ENCODE measurements at places on chromosomes 13 and 19.
A peak's percentile ranks its signal among the peaks of the same experiment; 100 is the strongest.

DNA sequence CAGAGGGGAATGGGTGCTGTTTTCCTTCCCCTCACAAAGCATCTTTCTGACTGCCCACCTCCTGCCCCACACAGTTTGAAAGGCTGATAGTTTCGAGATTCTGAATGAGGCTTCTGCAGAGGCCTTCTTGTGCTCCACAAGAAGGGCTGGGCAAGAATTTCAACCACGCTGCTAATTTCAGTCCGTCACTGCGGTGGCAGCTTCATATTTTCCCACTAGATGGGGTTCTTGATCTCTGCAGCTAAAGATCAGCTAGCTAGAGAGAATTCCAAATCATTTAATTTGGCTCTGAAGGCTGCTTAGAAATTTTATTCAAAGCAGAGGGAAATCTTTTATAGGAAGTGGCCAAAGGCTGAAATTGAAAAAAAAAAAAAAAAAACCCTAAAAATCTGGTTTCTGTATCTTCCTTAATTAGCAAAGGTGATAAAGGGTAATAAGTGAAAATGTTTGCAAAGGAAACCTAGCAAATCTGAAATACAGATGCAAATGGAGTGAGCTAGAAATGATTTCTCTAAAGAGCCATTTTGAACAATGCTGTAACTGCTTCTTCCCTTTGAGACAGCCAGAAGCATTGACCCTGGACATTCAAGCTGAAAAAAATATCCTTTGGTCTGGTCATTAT, 38.0 kb upstream of the C13orf42 start:
- no peak for DNase-seq

DNA sequence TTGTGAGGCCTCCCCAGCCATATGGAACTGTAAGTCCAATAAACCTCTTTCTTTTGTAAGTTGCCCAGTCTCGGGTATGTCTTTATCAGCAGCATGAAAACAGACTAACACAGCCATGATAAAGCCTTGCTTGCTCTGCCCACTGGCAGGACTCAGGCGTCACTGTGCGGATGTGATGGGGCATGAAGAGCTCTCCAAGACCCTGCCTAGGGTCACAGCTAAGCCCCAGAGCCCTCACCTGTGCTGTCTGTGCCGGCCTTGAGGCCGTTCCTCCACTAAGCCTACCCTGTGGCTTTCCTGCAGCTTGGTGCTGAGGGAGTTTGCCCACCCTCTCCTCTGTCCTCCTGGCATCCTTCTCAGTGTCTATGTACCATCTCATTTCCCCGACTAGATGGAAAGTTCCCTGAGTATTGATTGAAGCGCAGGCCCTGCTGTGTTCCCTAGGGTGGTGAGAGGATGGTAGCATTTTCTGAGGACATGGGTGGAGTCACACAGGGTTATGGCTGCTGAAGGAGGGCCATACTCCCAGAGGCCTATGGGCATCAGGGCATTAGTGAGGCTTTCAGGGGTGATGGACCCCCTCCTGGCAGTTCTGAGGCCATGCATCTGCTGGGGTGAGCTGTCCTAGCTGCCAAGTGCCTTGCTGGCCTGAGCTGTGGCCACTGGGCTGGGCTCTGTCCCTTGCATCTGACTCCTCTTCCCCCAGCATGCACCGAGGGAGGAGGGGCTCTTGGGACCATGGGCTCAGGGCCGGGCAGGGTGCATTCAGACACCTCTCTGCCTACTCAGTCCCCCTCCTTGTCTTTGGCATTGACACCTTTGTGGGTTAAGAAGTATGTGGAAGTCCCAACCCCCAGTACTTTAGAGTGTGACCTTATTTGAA, 75.3 kb downstream of the TEX29 start:
- DNase-seq: no peak

DNA sequence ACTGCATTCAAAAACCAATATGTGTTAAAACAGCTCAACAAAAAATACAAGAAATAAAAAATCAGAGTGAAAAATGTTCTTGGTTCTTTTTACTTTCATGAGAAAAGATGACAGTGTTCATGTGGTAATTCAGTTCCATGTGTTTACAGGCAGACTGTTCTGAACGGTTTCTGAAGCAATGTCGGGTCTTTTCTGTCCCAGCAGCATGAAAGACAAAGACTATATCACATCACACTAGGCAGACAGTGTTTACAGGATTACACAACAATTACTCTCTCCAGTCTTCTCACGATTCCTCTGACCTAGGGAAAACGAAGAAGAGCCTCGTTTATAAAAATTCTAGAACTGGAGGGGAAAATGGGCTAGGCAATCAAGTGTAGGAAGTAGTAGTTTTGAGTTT, 83.4 kb downstream of the UBL3 start:
- DNase-seq: no peak

GRCh38 chr13:78393286-78394142, 209.8 kb downstream of the POU4F1 start:
- DNase-seq: no peak

DNA sequence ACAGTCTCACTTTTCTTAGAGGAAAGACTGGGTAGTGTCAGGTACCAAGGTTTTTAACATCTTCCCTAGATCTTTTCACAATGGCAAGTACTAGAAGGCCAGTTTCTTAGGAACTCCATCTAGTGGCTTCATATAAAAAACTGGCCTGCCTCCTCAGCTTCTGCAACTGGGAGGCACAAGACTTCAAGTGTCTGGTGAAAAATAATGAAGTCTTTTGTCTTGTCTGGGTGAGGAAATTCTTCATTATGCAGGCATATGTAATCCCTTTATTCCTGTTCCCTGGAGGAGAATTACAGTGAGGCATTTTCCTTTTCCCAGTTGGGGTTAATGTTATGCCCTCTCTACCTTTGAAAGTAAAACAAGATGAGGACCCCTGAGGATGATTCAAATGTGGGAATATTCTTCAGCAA, 300.5 kb downstream of the NALCN start:
- no peak for DNase-seq

DNA sequence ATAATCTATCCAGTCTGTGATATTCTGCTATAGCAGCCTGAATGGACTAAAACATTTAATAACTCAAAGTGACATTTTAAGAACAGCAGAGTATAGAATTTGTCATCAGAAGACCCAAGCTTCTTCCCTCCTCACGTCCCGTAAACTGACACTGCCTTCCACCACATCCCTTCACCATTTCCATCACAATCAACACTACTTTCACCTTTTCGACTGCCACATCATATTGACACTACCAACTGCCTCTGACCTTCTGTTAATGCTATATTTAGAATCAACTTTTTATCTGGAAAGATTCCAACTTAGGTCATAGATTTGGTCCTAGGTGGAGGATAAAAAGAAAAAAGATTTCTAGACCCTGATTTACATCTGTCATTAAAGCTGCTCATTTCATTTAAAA, 39.6 kb downstream of the STOML3 start:
- DNase-seq: no peak

- DNase-seq: no peak
Measured at GRCh38 chr19:8088752-8089663, 36.4 kb downstream of the CCL25 start.

- no peak for DNase-seq
Measured at GRCh38 chr13:24663089-24663395, 17.2 kb upstream of the ATP12A start.

- DNase-seq: no peak
Measured at GRCh38 chr19:29371251-29372090, 154.3 kb upstream of the VSTM2B start.

DNA sequence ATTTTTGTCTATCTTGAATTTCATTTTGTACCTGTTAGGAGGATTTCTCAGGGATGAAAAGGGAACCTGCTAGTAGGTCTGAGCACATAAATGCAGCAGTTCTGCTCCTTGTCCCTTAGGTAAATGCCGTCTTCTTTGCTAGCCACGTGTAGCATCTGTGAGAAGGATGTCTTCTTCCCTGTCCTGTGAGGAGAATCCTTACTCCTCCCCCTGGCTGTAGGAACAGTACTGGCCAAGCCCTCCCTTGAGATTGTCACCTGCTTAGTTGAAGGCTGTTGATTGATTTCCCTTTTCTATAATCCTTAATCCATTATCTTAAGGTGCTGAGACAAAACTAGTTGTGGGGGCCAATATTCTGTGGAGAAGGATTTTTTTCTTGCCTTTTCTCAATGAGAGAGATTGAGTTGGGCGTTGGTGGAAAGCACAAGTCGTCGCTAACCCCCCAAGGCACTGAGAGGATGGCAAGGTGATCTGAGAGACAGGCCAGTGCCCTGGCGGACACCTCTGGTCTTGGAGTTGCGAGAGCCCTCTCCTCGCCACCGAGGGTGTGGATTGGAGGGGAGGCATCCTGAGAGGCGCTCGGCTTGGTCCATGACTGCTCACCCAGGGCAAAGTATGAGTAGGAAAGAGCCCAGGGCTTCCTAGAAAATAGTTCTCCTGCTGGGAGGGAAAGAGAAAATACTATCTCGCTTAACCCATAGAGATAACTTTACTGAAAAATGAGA, 216.7 kb downstream of the ATP8A2 start:
- no peak for DNase-seq

DNA sequence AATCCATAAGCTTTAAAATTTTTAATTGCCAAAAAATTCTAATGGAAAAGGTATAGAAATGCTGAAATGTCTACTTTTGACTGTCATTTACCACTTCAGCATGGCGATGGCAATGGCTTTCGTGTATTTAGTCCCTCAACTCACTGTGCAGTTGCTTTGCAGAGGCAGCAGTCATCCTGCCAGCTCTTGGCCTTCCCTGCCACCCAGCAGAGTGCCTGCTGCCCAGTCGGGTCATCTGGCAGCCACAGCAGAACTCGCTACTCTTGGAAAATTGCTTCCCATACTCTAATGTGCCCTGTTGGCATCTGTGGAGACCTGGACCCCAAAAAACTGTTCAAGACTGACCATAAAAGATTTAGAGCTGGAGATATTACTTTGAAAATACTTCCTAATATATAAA, 383.2 kb downstream of the UQCRFS1 start:
- no peak for DNase-seq

DNA sequence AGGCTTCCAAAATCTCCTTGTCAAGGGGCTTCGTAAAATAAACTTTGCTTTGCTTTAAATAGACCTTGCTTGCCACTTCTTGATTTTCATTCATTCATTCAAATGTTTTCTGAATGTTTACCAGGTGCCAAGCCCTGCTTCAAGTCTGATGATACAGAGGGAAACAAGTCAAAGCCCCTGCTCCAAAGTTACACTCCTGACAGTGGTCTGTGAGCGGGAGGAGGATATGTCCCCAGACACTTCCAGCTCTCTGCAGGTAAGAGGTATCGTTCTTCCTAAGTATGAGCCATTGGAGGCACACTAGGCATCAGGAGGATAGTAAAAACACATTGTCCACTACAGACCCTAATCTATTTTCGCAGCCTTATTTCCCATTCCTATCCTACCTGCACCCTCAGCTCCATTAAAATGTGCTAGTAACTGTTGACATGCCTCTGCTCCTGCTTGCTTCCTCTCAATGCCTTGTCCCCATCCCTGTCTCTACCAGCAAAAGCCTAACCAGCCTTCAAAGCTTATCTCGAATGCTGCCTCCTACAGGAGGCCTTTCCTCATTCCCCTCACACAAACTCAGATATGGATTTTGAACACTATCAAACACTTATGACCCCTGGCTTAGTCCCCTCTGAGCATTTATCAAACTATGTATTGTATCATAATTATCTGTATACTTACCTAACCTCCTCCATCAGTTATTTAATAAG, 6.2 kb upstream of the WBP4 start:
- DNase-seq: no peak

- DNase-seq: no peak
Measured at GRCh38 chr19:43380771-43381386, 27.4 kb downstream of the CD177 start.

DNA sequence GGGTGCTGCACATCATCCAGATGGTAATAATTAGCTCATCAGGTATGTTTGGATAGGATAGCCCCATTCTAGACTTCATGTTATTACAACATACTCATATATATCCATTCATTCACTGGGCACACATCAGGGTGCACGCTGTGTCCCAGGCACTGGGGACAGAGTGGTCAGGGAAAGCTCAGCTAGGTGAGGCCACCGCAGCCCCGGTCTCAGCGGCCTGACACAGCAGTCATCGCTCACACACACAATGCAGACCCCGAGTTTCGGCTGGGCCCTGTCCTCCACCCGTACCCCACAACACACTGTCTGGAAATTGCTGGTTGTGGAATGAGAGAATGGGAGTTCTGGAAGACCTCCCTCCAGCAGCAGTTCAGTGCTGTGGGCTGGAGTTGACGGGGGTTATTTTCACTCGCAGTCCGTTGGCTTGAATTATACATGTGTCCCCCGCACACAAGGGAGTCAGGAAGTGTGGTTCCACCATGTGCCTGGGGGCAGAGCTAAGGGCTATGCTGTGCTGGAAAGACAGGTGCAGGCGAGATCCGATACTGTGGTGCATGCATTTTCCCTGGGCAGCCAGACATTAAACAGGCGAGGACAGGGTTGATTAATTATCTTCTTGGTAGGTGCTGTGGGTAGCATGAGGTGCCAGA, 257.6 kb downstream of the TEX29 start:
- DNase-seq: no peak

DNA sequence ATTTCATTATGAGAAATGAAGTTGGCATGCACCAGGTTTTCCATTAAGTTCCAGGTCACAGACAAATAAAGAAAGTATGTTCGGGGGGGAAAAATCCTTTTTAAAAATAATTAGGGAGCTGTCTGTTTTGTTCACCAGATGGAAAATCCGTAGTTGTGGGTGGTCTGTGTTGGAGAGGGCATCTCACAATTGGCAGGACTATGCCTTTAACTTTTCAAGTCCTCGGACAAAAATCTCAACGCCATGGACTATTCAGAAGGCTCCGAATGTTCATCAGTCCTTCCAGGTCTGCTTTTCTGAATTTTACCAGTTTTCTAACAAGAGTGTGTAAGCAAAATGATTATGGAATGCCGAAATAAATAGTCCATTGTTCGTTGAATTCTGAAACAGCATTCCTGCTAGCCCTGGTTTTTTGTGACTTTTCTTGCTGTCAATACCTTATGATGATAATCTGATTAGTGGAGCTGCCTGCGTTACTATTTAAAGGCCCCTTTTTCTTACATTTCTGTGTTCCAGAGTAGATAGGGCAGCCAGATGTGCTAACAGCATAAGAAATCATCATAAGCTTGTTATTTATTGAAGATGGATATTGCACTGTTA, 146.9 kb downstream of the TM9SF2 start:
- DNase-seq: no peak

DNA sequence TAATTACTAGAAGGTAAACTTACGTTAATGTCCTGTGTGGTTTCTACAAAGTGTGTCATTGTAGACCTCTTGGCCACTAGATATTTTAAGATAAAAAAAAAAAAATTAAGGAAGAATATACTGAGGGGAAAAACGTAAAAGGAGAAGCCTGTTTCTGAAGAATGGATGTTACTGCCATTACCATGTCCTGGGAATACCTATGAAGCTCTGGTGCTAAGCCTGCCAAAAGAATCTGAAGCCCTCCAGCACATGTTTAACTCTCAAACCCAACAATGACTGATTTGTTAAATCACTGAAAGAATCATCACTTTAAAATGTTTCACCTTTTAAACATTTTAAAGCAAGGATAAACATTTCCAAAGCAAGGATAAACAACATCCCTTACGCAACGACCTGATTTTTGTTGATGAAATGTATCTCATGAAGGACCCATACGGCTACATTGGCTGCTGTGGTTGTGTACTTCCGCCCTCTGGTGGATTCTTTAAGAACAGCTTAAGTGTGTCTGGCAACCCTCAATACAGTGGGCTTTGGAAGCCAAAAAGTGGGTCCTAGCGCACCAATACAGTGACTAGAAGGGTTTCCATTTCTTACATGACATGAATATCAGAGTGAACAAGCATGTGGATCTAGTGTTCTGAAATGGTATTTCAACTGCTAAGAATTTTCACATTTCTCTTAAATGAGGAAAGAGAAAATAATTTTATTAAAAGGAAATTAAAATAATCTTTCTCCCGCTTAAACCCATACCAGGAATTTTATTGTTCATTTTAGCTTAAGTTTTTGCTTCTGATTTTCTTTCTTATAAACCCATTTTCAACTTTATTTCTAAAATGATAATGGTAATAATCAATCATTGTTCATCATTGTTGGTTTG, 74.5 kb upstream of the RAP2A start:
- DNase-seq: peak; percentile 6

Data from activated T-helper 9 cell treated with anti-CD3 and anti-CD28 coated beads, Interleukin-2, amount 50 U/mL, for 16 hours (primary cell).